Right cardiac atrium (tissue), 5 donors: ENCODE measurements at places on chromosomes 4 and X. TPM values are rescaled to one million over a fixed set of nuclear protein-coding genes. Genes with fewer than 3 reads are reported as not detected.

SPACA5 gene
- total RNA-seq, result not detected

EGF gene
- 17.8 TPM for total RNA-seq

ADAM29 gene
- not detected for total RNA-seq

DNA sequence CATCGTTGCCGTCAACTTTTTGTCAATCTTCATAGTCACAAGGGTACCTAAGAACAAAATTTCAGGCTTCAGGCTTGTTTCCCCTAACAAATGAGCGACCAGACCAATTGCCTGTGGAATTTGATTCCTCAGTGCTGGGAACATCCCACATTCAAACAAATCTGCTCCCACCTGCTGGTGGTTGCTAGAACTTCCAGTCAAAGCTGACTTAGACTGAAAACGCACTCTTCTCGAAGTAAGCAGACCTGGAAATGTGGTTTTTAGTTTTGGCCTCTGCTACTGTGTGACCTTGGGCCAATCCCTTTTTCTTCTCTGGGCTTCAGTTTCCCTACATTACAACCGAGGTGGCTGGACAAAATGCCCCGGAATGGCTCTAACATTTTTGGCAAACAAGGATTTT, 1.8 kb upstream of the GABRQ start:
- DNase-seq, result no peak

DNA sequence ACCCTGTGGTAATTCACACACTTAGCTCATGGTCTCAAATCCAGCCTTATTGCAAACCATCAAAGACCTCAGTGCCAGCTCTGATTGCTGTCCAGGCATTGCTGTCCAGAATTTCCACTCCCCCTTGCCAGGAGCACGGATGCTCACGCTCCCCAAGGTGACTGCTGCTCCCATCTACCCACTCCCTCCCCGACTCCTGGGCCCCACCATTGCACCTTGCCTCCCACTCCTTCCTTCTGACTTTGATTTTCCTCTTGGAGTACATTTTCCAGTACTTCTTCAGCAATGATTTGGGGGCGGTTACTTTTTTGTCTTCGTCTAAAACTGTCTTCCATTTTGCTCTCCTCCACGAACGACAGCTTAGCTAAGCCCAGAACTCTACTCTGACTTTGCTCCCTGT, 11.5 kb downstream of the ZFYVE28 start:
- no peak for DNase-seq

DNA sequence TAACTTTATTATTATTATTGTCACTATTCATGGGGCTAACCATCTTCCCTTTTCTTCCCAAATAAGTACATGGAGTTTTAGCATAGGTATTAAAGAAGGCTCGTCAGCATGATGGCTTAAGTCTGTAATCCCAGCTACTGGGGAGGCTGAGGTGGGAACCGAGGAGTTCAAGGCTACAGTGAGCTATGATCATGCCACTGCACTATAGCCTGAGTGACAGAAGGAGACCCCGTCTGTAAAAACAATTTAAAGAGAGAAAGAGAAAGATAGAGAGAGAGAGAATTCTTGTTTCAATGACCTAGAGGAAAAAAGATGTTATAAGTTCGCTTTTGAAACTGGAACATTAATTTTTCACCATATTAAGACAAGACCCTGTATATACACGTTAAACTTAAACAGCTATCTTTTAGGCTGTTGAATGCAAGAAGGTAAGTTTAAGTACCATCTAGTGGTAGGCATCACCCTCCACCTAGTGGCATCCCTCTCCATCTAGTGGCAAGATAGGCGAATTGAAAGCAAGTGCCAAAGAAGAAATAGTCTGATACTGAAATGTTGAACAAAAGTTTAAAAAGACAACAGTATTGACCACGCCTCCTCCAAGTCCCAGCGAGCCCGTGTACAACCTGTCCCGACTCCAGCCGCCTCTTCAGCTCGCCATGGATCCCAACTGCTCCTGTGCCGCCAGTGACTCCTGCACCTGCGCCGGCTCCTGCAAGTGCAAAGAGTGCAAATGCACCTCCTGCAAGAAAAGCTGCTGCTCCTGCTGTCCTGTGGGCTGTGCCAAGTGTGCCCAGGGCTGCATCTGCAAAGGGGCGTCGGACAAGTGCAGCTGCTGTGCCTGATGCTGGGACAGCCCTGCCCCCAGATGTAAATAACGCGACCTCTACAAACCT, 26.0 kb upstream of the YTHDC1 start:
- DNase-seq, result peak; percentile 57
